Fibroblast of villous mesenchyme (primary cell): ENCODE measurements at places on chromosomes 1 and 21. TPM values are rescaled to one million over a fixed set of nuclear protein-coding genes. Genes with fewer than 3 reads are reported as not detected.

DNA sequence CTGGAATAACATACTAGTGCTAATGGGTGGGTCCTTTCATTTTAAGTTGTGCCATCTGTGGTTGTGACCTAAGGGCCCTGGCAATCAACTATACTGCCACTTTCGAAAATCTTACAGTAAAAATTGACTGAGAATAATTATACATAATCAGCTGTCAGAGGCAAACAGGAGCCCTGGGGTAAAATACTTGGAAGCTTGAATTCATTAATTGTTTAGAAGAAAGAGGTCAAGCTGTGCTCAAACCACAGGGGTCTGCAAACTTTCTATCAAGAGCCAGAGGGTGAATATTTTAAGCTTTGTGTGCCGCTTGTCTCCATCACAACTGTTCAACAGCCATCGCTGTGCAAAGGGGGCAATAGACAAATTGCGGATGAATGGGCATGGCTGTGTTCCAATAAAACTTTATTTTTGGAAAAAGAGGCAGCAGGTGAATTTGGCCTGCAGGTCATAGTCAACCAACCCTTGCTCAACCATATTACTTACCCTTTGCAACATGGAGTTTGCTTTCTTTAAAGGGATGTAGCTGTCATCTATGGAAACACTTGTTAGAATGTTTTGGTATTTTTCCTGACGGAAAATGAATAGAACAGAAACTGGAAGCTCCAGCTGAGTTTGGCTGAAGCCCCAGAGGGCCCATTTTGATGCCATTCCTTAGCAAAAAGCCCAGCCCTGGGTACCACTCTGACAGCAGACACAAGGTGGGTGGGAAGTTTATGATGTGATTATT lies 35.7 kb upstream of the USP1 start:
- no peak for DNase-seq

DNA sequence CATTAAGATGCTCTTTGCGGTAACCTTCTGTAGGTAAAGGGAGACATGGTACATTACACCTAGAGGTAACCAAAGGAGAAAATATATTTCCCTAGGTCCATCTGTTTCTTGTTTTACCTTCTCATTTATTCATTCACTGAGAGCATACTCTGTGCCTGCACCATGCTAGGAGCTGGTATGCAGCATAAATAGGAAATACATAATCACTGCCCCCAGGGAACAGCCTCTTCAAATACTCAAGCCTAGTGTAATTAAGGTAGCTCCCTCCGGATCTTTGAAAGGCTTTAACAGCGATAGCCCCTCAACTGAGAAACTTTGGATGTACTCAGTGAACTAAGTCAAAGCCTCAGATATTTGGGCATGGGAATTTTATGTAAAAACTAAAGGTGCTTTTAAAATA lies 123.6 kb downstream of the GABPA start:
- no peak for DNase-seq

DNA sequence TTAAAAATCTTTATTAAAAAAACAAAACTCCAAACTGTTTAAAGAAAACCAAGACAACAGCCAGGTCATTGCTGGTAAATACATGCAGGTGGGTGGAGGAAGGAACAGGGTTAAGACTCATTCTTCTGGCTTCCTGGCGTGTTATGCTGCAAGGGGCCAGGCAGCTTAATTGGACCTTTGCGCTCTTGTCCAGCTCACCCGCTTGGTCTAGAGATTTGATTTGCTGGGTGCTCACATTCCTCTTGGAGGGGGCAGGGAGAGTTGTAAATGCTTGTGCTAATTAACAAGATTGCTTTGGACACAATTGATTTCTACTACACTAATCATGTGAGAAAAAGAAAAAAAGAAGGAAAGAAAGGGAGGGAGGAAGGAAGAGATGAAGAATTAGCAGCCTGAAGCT lies 10.5 kb downstream of the CEP104 start:
- DNase-seq, result no peak

DNA sequence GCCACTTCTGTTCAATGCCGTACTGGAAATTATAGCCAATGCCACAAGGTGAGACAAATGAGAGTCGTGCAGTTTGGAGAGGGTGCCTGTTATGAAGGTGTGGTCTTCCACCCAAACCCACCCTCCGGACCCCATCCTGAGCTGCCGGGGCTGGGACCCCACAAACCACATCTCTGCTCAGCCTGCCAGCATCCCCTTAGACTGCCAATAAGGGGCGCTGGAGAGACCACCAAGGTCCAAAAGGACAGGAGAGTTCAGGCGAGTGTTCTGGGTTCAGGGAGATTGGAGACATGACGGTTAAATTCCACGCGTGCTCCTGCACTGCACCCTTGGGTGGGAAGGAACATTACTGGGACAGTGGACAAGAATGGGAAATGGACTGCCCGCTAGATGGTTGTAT lies 48.7 kb upstream of the COL18A1 start:
- DNase-seq, result no peak

DNA sequence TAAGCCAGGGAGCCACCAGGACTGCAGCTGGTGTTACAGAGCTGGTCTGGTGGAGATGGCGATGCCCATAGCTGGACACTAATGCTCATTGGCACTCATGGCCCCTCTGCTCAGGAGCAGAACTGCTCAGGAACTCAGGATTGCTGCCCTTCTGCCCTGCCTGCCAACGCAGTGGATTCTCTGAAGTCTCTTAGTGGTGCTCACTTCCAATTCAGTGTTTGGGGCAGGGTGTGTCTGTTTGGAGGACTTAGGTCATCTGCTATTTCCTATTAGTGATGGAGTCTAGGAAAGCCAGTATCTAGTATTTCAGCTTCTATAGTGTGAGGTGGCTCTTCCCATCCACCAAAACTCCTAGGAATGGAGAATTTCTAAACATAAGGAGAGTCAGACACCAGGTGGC lies 29.1 kb downstream of the S100A10 start:
- DNase-seq, result no peak

ATPAF1 gene
- 43.8 and 66.1 TPM in 2 replicates for total RNA-seq

SFPQ gene
- total RNA-seq, result 235 and 244 TPM in 2 replicates

HSD3B2 gene
- not detected in 2 replicates for total RNA-seq

AVPR1B gene
- total RNA-seq, result not detected in 2 replicates

PDC gene
- total RNA-seq, result 0.43 TPM in 1 of 2 replicates, not detected in the other

ZNF683 gene
- not detected in 2 replicates for total RNA-seq

HPCA gene
- not detected in 2 replicates for total RNA-seq
